ENCODE measurements at places on chromosomes 7 and 10.

DNA sequence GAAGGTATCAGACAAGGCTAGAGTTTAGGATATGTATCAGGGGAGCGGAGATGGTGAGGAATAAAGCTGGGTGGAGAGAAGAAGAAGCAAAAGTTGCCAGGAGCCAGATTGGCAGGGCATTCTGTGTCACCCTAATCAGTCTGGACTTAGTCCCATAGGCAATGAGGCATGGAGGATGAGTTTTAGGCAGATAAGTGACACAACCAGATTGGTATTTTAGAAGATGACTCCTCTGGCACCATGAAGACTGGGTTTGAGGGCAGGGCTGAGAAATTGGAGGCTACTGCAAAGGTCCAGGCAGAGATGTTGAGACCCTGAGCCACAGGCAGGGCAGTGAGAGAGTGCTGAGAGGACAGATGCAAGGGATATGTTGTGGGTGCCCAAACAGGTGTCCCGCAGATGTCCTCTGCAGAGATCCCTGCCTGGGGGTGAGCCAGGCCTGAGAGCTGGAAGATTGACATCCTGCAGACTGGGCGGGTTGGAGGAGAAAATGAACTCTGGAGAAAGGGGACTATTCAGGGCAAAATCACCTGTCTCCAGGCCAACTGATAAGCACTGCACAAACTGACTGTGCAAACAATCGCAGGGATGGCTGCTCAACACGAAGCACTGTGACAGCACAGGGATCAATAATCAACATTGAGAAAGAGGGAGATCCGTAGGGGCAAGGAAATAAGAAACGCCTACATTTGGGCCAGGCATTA, 11.9 kb upstream of the HABP2 start:
- DNase-seq = no peak

DNA sequence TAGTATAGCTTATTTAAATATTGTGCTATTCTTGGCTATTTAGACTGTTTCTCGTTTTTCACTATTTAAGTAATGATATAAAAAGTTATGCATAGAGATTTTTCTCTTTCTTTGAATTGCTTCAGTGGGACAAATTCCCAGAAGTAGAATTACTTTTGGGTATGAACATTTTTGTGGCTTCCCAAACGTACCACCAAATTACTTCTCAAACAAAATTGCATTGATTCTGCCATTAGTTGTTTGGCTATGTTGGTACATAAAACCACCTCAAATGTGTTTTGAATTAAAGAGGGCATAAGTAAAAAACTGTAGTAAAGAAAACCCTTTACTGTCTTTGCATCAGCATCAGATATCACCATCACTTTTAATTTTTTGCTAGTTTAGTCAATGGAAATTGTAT, 31.0 kb downstream of the AKR1B1 start:
- DNase-seq = no peak

DNA sequence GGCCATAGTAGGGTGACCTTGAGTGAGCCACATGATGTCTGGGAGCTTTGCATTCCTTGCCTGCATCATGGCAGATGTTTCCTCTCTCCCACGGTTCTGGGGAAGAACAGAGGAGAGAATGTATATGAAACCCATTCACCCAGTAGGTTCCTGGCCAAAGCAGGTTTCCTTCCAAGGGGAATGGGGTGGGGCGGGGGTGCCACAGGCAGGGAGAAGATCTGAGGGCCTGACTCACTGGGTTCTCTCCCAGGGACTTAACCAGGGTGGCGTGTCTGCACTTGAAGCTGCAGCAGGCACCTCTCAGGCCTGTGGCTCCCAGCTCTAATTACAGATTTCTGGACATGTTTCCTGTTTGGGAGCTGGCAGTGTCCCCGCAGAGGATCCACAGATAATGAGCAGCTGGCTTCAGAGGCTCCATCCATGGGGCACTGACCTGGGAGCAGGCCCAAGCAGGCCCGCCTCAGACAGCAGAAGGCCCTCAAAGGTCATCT, 50.2 kb upstream of the ZMIZ1 start:
- DNase-seq = no peak

- no peak for DNase-seq
Observed at GRCh38 chr7:105461518-105461917, 60.6 kb downstream of the PUS7 start.

- DNase-seq = no peak
Observed at GRCh38 chr7:130732980-130733930, 752 bp downstream of the KLF14 start.

GRCh38 chr10:62614389-62615157, 189.9 kb upstream of the ADO start:
- no peak for DNase-seq

DNA sequence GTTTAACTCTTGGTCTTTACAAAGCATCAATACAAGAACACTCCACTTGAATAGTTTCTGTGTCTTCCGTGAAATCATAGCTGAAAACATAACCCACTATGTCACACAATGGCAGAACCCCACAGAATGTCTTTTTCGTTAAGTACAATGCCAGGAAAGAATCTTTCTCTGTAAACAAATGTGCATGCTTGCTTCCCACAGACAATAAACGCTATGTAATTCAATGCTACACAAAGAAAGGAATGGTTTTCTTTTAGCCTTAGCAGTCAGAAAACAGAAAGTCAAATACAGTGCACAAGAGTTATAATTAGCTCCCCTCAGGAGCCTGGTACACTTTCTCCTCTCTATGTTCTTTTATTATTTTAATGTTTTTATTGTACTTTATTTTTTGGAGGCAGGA, 186.1 kb downstream of the SRPK2 start:
- no peak for DNase-seq

DNA sequence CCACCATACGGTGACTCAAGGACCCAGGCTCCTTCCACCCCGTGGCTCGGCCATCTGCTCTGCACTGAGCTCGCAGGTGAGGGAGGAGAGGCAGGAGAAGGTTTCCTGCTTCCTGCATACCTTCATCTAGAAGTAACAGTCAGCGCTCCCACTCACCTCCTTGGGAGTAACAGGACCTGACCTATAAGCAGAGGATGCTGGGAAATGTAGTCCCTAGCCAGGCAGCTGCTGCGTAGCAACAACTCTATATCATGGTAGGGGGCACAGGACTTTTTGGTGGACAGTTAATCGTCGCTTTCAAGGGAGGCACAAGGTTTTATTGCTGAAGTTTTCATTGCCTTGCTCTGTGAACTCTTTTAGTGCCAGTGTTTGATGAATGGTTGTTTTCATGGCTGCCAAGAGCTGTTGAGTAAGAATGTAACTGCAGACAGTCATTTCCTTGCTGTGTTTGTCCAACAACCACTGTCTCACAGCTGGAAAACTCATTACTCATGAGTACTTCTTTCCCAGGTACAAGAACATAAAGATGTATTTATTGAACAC, 10.2 kb upstream of the ZFYVE27 start:
- no peak for DNase-seq

GRCh38 chr7:151518105-151518946, 1.4 kb downstream of the RHEB start:
- DNase-seq = peak; percentile 42

- no peak for DNase-seq
Observed at GRCh38 chr7:75965617-75966016, 28.8 kb downstream of the TMEM120A start.

DNA sequence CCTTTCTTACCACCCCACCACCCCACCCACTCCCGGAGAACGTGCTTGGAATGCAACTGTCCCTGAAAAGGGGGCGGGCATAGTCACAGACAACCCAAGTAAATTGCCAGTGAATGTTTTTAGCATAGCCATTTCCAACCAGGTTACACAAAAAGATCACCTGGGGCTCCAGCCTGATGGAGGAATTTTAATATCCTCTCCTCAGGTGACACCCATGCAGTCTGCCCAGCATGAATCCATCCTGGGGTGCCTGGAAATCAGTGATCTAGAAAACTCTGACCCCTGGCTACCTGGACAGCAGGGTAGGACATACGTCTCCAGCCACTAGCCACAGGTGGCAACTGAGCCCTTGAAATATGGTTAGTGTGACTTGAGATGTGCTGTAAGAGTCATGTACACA, 61.1 kb downstream of the SORBS1 start:
- DNase-seq = no peak

DNA sequence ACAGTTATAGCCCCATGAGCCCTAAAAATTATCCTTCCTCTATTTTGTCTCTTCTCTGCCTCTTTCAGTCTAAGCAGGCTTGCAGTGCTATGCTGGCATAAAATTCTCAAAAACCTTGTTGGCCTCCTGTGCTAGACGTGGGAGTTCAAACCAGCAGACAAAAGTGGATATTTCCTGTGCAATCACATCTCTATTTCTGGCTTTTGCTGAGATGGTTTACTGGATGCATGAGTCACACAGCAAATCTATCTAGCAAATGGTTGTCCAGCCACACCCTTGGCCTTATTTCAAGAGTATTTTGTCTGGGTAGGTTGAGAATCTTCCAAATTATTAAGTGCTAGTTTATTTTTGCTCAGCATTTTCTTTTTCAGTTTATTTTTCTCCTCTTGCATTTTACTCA, 370.8 kb downstream of the CDC14C start:
- no peak for DNase-seq

- DNase-seq = peak; percentile 66
Observed at GRCh38 chr7:70647801-70648498, 484.0 kb upstream of the GALNT17 start.

GRCh38 chr7:40133561-40134427, 628 bp downstream of the MPLKIP start:
- DNase-seq = no peak

DNA sequence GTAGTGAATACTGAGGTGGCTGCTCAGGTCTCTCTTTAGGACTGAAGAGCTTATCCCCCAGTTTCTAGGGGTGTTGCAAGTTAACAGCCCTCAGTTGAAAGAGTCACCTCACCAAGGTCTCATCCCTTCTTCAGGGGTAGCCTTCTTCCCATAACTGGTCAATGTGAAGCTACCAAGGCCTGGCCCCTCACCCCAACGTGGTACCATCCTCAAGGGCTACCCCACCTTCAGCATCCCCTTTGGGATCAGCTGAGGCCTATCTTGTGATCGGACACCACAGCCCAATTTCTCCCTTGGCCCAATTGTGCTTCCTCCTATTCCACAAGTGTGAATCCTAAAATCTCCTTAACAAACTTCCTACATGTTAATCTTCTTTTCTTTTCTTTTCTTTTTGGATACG, 289.5 kb upstream of the MKLN1 start:
- DNase-seq = no peak

- DNase-seq = no peak
Observed at GRCh38 chr7:109659261-109659660, 1089.6 kb downstream of the DNAJB9 start.

GRCh38 chr7:107638594-107638993, 22.0 kb upstream of the SLC26A4 start:
- DNase-seq = no peak

GRCh38 chr10:77556990-77557601, 80.5 kb downstream of the KCNMA1 start:
- DNase-seq = no peak

- no peak for DNase-seq
Observed at GRCh38 chr10:130407052-130407451, 270.9 kb downstream of the GLRX3 start.

- no peak for DNase-seq
Observed at GRCh38 chr10:113856563-113856962, 2.1 kb downstream of the NHLRC2 start.

GRCh38 chr10:86898511-86898910, 58.9 kb downstream of the MMRN2 start:
- no peak for DNase-seq

GRCh38 chr10:115974816-115975430, 298.1 kb downstream of the GFRA1 start:
- DNase-seq = no peak

DNA sequence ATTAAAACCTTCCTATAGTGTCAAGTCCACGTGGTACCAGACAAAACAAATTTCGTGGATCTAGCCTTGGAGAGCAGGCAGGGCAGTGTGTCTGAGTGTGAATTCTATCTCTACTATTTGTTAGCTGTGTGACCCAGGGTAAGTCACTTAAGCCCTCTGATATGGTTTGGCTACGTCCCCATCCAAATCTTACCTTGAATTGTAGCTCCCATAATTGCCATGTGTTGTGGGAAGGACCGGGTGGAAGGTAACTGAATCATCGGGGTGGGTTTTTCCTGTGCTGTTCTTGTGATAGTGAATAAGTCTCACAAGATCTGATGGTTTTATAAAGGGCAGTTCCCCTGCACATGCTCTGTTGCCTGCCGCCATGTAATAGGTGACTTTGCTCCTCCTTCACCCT, 2.8 kb upstream of the NPFFR1 start:
- DNase-seq = no peak

DNA sequence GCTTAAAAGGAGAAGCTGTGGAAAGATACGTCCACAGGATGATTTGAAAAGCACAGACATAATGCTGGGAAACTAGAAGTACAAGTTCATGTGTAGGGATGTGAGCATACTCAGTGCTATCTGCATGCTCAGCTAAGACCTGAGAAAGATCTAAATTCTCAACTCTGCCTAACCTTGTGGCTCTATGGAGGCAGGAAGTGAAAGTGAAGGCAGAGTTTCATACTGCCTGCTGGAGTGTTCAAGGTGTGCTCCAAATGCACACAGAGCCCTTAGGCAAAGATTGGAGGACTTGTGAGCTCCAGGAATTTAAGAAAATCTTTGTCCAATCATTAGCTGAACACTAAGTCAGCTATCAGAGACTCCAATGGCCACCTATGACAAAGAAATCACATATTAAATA, 190.9 kb downstream of the RNLS start:
- DNase-seq = no peak

DNA sequence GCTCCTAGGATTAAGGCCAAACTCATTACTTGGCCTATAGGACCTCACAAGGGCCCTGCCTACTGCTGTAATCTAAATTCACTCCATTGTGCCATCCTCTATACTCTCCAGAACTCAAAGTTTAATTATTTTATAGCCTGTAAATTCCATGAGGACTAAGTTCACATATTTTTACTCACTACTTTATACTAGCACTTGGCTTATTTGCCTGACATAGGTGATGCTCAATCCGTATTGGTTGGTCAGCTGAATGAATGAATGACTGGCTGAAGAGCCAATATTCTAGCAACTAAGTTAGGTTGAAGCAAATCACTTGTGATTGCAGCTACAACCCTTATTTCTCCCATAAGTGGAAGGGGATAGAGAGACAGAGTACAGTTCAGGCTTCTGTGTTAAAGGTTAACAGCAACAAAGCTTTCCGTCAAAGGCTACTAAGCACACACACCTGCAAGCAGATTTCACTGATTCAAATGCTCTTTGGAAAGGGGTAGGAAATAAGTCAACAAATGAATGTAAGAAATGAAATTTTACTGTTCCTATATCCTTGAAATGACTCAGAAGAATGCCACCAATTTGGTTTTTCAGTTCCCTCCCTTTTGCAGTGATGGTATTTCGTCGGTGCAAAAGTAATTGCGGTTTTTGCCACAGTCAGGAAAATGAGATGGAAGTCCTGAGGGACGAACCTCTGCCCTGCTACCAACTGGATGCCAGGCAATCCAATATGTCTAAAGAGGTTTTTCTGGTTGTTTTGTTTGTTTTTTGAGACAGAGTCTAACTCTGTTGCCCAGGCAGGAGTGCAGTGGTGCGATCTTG, 120.7 kb downstream of the COL28A1 start:
- DNase-seq = no peak

All from stimulated activated CD8-positive, alpha-beta memory T cell treated with anti-CD3 and anti-CD28 coated beads, Interleukin-12 subunit alpha, Interleukin-12 subunit beta, amount 100 ng/mL, for 1 hour (primary cell).